ENCODE measurements at places on chromosomes 7 and 10.
A peak's percentile ranks its signal among the peaks of the same experiment; 100 is the strongest.

- no peak for DNase-seq
Observed at GRCh38 chr10:16408379-16408778, 28.4 kb upstream of the PTER start.

DNA sequence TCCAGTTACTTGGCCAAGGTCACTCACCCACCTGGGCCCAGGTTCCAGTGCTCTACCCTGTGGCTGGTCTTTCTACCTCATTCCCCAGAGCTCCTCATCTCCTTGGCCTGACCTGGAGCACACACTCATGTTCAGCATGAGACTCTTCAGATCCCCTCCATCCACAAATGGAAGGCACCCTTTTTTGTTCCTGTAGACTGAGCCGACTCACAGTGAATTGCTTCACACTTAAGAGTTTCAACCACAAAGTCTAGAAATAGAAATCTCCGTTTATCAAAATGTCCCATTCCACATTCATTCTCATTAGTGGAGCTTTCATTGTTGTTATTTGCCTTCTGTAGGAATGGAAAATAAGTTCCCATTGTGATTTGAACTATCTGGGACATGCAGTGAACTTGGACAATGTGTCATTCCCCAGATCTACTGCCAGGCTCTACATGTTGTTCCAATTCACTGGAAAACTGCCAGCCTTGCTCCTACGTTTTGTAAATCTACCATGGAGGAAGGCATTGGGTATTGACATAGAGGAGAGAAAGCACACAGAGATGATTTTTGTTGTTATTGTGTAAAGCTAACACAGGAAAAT is 125.3 kb upstream of the CELF2 start:
- no peak for DNase-seq

DNA sequence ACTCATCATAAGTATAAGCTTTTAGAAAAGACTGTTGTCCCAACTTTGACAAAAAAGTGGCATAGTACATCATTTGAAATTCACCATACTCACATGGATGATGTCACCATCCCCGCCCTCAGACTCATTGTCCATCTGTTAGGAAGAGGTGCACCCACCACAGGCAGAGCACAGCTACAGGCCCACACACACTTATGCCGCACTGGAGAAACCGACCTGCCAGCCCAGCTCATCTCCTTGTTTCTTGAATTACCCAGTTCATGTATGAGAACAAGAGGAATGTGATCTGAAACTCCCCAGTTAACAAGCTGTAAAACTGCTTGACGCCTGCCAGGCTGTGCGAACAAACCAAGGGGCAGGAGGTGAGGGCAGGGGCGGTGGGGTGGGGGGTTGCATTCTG is 312.0 kb downstream of the DPP6 start:
- DNase-seq, result no peak

GRCh38 chr7:139696552-139696951 is 81.2 kb downstream of the HIPK2 start:
- DNase-seq, result peak; percentile 55

- DNase-seq, result no peak
Observed at GRCh38 chr10:62587011-62587410, 212.8 kb downstream of the ZNF365 start.

- DNase-seq, result no peak
Observed at GRCh38 chr10:104391150-104391968, 37.7 kb downstream of the CFAP58 start.

- DNase-seq, result no peak
Observed at GRCh38 chr7:1513657-1514095, 9.5 kb upstream of the INTS1 start.

DNA sequence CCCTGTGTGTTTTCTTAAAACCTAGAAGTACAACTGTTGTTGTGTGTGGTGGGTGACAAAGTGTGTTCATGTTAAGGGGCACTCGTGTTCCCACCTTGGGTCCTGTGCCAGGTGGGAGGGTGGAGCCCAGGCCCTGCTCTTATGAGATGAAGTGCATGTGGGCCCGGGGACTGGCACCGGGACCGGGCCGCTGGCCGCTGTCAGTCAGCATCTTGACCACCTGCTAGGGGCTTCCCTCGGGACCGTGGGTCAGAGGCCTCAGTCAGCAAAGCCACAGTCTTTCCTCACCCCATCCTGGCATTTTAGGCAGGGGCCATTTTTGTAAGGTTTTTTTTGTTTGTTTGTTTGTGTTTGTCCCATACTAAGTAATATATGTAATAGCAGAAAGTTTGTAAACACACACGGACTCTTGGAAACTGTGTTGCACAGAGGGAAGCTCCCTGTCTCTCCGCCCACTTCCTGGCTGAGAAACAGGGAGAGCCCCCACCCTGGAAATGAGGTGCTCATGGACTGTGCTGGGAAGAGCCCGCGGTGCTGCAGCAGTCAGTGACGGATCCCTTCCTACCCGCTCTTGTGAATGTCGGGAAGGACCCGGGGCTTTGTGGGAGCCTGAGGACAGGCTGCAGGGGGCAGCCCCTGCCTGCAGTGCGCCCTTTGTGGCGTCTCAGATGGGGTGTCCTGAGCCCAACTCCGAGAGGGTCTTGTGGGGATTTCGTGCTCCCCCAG is 13.4 kb downstream of the AGAP3 start:
- DNase-seq, result no peak

DNA sequence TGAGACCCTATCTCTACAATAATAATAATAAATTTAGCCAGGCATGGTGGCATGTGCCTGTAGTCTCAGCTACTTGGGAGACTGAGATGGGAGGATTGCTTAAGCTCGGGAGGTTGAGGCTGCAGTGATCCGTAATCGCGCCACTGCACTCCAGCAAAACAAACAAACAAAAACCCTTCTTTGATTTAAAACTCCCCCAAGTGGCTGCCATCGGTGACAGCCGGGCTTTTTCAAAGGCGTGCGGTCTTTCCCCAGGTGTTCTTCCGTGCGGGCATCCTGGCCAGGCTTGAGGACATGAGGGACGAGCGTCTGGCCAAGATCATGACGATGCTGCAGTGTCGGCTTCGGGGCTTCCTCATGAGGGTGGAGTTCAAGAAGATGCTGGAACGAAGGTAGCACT is 1.9 kb upstream of the MYH16 start:
- no peak for DNase-seq

DNA sequence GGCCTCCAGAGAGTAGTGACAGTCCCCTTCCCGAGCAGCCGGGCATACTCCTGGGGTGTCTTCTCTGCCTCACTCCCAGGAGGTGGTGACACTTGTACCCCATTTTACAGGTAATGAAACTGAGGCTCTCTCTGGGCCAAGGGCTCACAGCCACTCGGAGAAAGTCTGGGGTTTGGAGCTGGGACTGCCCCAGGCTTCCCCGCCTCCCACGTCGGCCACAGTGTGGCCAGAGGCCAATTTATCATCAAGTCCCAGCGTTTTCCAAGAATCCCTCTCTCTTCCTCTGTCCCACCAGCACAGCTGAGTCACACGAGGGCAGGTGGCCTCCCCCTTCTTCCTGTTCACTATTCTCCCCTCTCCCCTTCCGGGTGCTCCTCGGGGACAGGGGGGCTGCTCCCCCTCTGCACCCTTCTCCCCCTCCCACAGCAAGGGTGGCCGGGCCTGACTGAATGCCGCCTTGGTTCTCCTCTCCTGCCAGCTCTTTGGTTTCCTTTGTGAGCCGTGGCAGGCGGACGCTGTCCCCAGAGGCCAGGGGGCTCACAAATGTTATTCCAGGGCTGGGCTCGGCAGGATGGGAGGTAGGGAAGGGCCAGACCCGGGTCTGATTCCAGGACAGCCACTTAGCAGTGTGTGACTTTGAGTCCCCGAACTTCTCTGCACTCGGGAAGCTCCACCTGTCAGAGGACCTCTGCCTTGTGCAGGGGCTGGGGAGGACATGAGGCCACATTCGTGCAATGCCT is 17.7 kb downstream of the CLIP2 start:
- no peak for DNase-seq

GRCh38 chr10:45580371-45581215 is 92.0 kb downstream of the ZFAND4 start:
- no peak for DNase-seq

GRCh38 chr10:130190737-130191115 is 54.5 kb downstream of the GLRX3 start:
- DNase-seq, result peak; percentile 52

GRCh38 chr10:49625411-49625810 is 11.6 kb downstream of the CHAT start:
- DNase-seq, result no peak

- DNase-seq, result no peak
Observed at GRCh38 chr7:101488826-101489572, 126.3 kb downstream of the COL26A1 start.

GRCh38 chr10:103929381-103929921 is 11.5 kb upstream of the STN1 start:
- DNase-seq, result no peak

DNA sequence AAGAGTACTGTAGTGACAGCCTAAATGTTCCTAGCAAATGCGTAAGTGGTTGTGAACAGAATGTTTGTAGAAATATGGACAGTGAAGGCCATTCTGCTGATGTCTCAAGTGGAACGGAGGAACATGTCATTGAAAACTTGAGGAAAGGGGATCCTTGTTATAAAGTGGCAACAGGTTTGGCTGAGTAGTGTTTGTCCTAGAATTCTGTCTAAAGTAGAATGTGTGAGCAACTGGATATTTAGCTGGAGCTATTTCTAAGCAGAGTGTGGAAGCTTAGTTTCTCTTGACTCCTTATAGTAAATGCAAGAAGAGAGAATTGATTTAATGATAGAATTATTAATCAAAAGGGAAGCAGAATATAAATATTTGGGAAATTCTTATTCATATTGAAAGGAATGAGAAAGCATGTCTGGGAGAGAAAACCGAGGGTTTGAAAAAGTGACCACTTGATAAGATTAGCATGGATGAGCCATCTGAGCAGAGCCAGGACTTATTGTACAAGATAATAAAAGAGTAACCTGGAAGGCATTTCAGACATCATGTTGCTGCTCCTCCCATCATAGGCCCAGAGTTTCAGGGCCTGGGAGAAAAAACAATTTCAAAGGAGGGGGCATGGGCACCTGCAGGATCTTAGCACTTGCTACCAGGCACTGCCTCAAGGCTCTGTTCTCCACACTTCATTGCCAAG is 276.1 kb downstream of the BMPER start:
- DNase-seq, result no peak

DNA sequence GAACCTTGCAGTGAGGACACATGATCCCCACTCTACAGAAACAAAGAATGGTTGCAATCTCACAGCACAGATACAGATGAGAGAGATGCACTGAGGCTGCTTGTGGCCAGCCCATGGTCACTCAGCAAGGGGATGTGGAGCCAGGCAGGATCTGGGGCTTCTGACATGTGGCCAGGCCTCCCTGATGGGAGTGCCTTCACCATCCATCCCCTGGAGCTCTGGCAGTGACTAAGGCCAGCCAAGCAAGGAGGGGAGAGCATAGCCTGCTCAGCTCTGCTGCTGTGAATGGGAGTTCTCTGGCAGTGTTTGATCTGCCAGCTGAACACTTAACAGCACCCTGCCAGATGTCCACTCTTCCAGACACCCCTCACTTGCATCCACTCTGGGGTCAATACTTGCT is 19.8 kb downstream of the C10orf71 start:
- DNase-seq, result no peak

DNA sequence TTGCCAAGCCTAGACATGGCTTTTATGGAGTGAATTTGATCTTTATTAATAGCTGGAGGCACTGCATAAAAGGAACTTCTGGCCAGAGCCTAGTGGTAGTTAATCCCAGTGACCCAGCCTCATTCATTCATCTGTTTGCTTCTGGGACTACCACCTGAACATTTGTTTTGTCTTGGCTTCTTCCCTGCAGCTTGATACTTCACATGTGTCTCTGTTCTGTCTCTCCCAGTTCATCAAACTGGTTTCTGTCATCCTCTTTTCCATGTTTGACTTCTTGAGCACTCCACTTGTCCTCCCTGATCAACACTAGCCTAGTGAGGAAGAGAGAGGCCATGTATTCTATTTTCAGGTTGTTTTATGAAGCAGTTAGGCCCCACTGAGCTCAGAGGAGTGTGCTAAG is 163.6 kb downstream of the NRG3 start:
- DNase-seq, result no peak

DNA sequence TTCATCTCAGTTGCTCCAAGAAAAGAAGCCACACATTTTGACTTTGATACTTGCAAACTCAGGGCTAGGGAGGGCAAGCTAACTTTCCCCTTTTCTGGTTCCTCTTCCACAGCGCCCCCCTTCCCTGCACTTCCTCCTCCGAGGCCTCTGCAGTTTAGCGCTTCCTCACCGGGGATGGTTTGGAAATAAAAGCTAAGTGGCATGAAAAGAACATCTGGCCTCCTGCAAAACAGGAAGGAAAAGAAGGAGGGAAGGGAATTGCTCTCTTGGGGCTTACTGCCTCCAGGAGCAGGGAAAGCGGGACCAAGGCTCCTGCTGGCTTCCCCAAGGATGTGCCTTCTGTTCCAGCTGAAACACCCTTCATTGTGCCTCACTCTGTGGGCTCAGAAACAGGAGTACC is 42.3 kb downstream of the PRKCQ start:
- no peak for DNase-seq

- DNase-seq, result peak; percentile 32
Observed at GRCh38 chr7:148914208-148914777, 30.2 kb upstream of the EZH2 start.

DNA sequence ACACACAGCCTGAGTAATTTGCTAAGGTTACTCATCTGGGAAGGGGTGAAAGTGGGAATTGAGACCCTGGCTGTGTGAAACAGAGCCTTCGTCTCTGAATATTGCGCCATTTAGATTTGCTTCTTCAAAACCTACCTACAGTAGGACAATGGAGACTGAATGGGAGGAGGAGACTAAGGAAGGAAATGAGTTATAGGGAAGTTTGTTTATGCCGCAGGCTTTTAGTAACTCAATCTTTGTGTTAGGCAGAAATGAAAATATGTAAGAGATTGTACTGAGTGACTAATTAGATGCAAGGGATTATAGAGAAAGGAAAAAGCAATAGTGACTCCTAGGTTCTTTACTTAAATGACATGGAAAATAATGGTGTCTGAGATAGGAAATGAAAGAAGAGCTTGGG is 80.2 kb downstream of the KCND2 start:
- DNase-seq, result no peak

- DNase-seq, result no peak
Observed at GRCh38 chr7:137135654-137136350, 207.7 kb downstream of the PTN start.

- no peak for DNase-seq
Observed at GRCh38 chr7:46301677-46302076, 380.6 kb upstream of the IGFBP3 start.

Data from GM13977 (cell line).